ENCODE measurements at places on chromosomes 7 and 10. TPM values are rescaled to one million over a fixed set of nuclear protein-coding genes. Genes with fewer than 3 reads are reported as not detected.

DNA sequence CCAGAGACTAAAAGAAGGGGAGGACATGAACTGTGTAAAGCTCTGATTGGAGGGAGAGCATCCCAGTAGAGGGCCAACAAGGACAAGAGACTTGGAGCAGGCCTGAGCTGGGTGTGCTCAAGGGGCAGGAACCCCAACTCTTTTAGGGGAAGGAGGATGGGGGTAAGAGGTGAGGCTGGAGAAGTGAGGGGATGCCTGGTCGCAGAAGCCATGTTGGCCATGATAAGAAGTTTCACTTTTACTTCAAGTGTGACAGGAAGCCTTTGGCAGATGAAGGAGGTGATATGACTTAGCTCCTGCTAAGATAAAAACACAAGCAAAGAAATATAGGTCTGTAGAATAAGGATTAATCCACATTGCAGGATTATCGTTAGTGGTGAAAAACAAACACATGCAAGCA, 208.3 kb downstream of the JAZF1 start:
- H3K36me3 ChIP-seq = peaks cover 10% of the 10 kb centered on the region
- H3K4me1 ChIP-seq = peaks cover 19% of the 10 kb centered on the region
- H3K27me3 ChIP-seq = no peaks in the 10 kb centered on the region
- no peak for DNase-seq
- H3K27ac ChIP-seq = peak overlapping the region; percentile 81

DNA sequence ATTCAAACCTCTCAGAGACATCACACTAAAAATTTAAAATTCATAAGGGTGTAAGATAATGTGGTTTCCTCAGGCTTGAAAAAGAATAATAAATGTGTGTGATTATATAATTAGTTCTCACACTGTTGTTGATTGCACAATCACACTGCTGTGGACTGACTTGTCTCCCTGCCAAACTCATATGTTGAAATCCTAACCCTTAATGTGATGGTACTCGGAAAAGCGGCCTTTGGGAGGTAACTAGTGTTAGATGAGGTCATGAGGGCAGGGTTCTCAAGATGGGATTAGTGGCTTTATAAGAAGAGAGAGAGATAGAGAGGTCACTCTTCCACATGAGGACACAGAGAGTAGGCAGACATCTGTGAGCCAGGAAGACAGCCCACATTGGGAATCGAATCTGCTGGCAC, 128.5 kb upstream of the COL1A2 start:
- no peak overlapping the region for H3K4me3 ChIP-seq
- H3K4me1 ChIP-seq = no peaks in the 10 kb centered on the region
- H3K36me3 ChIP-seq = no peaks in the 10 kb centered on the region
- H3K27me3 ChIP-seq = peaks cover 8% of the 10 kb centered on the region

DNA sequence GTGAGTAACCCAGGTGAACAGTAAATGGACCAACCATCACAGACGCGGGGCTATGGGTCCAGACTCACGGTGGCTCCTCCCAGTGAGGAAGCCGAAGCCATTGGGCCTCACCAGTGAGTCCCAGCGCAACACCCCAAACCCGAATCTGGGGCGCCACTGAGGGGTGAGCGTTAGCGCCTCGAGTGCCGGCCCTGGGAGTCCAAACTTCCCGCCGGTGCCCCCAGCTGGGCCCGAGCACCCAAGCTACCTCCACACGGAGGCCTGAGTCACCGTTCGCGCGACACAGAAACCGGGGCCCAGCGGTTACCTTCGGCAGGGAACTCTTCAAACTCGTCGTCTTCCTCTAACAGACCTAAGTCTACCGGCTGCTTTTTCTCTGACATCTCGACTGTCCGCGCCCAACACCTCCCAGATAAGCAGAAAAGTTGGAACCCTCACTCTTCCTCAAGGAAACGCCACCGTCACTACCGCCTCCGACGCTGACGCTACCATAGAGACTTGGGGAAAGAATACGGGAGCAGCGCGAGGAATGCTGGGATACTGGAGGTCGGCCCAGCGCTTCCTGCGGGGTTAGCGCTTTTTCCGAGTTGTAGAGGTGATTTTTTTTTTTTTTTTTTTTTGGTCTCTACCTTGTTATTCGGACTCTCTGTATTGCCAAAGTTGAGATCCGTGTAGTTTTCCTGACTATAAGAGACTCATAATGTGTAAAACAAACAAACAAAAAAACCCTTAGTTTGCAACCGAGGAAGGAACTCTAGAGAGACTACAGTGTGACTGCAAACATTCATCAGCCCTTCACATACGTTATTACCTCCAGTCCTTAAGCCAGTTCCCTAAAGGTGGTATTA, at the start of gene SEM1:
Gene SEM1 (minus strand): TSS at position 466 of the 848 bp plus-strand sequence. CDS start 83 bp downstream, at position 383.
- H3K27me3 ChIP-seq = no peaks in the 10 kb centered on the region
- H3K27ac ChIP-seq = peak within 1 kb of the TSS; percentile 98
- H3K4me1 ChIP-seq = peaks cover 38% of the 10 kb centered on the region
- H3K36me3 ChIP-seq = peaks cover 14% of the 10 kb centered on the region
- DNase-seq = peak; percentile 35

DNA sequence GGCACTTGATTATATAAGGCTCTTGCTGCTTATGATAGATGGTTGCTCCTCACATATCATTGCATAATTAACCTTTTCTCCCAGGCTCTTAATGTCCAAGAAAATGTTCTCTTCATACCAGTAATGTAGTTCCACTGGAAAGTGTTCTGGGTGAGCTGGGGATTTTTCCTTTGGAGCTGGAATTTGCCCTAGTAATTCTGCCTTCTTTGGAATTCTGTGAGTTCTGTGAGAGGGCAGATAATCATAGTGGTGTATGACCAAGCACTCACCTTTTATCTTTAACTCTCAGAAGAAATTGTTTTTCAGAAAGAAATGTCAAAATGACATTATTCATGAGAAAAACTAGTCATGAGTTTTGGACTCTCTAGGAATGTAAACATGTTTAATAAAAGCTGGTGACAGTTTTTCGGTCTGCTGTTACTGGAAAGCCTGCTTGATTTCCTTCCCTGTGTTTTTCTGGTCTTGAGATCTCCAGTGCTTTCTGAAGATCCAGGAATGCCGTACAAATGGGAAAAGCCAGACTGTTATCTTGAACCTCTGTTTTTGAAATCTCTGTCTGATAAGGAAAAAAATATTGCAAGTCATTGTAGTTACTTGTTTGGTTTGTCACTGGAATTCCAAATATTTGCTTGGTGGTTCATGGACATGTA, 148.3 kb upstream of the PRPS1L1 start:
- peaks cover 2% of the 10 kb centered on the region for H3K4me1 ChIP-seq
- no peak overlapping the region for H3K4me3 ChIP-seq
- peaks cover 14% of the 10 kb centered on the region for H3K27me3 ChIP-seq
- H3K27ac ChIP-seq = no peak overlapping the region
- H3K36me3 ChIP-seq = no peaks in the 10 kb centered on the region

DNA sequence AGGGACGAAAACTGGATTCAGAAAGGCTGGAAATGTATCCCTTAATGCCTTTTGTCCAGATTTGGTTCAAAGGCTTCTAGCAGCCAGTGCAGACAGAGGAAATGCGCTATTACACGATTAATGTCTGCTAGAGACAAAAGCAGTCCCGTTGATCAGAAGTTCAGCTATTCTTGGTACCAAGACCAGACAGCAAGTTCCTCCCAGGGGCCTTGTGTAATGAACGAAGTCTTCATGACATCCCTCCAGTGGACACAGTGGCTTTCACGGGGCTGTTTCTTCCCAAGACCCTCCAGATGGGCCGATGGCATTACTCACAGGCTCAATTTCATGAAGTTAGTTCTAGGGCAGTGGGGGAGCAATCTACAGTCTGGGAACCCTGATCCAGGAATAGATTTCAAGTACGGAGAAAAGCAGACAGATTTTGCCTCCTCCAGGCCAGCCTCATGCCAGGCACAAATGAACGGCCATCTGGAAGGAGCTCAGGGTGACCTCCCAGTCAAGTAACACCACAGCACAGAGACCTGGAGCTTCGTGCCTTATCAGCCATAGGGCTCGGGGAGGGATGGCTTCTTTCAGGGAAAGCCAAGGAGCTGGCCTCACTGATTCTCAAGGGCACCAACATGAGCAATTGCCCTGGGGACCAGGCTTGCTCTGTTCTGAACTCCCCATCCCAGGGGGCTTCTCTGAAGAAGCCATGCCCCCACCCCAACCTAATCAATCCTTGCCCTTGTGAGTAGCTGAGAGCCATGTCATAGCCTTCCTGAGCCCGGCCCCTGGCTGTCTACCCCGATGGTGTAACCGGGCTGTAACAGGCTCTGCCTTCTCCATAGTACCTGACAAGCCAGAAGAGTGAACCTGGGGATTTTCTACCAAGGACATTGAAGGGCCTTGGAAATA, 101.1 kb downstream of the PRKAG2 start:
- H3K4me3 ChIP-seq = no peak overlapping the region
- no peak for DNase-seq
- no peaks in the 10 kb centered on the region for H3K36me3 ChIP-seq
- peak overlapping the region; percentile 43 for H3K27ac ChIP-seq

GRCh38 chr10:123270221-123270620, 116.0 kb downstream of the BUB3 start:
- DNase-seq = no peak
- peaks cover 6% of the 10 kb centered on the region for H3K4me1 ChIP-seq
- no peak overlapping the region for H3K4me3 ChIP-seq
- H3K27ac ChIP-seq = no peak overlapping the region

GRCh38 chr7:105760551-105761447, 115.6 kb downstream of the ATXN7L1 start:
- peaks cover 3% of the 10 kb centered on the region for H3K36me3 ChIP-seq
- H3K27me3 ChIP-seq = no peaks in the 10 kb centered on the region
- H3K4me3 ChIP-seq = peak overlapping the region; percentile 38
- DNase-seq = peak; percentile 14
- H3K27ac ChIP-seq = peak overlapping the region; percentile 34

DNA sequence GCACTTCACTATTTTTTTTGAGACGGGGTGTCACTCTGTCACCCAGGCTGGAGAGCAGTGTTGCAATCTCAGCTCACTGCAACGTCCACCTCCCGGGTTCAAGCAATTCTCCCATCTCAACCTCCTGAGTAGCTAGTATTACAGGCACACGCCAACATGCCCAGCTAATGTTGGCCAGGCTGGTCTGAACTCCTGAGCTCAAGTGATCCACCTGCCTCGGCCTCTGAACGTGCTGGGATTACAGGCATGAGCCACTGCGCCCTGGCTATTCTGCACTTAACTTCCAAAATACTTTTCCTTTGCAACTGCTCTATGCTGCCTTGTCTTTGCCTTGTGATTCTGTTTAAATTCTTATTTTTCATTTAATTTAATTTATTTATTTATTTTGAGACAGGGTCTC, 67.0 kb upstream of the ZNF479 start:
- H3K4me1 ChIP-seq = no peaks in the 10 kb centered on the region
- no peak overlapping the region for H3K27ac ChIP-seq
- H3K4me3 ChIP-seq = no peak overlapping the region
- no peak for DNase-seq
- no peaks in the 10 kb centered on the region for H3K27me3 ChIP-seq
- H3K36me3 ChIP-seq = no peaks in the 10 kb centered on the region

- no peaks in the 10 kb centered on the region for H3K27me3 ChIP-seq
- peaks cover 40% of the 10 kb centered on the region for H3K36me3 ChIP-seq
- peaks cover 10% of the 10 kb centered on the region for H3K4me1 ChIP-seq
- H3K4me3 ChIP-seq = no peak overlapping the region
- DNase-seq = no peak
- H3K27ac ChIP-seq = no peak overlapping the region
Observed at GRCh38 chr10:50345545-50345944, 94.2 kb upstream of the ASAH2 start.

- H3K4me3 ChIP-seq = no peak overlapping the region
- H3K36me3 ChIP-seq = no peaks in the 10 kb centered on the region
- DNase-seq = no peak
- peaks cover 6% of the 10 kb centered on the region for H3K27me3 ChIP-seq
Observed at GRCh38 chr10:113301342-113301984, 251.4 kb upstream of the HABP2 start.

DNA sequence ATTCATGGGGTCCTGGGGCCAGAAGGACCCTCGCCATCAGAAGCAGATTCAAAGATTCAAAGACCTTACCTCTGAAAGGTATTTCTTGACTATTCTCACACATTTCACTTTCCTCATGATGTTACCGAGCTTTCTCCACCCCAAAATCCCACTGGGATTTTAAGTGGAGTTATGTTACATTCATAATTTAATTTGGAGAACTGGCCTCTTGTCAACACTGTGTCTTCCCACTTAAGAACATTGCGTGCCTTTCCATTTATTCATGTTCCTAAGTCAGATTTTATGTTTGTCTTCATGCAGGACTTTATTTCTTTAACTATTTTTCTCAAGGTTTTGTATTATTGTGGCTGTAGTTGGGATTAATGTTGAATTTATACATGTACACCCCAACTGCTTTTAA, 123.5 kb upstream of the BMPER start:
- no peaks in the 10 kb centered on the region for H3K4me1 ChIP-seq
- H3K4me3 ChIP-seq = no peak overlapping the region
- no peaks in the 10 kb centered on the region for H3K36me3 ChIP-seq
- no peaks in the 10 kb centered on the region for H3K27me3 ChIP-seq
- H3K27ac ChIP-seq = no peak overlapping the region

DNA sequence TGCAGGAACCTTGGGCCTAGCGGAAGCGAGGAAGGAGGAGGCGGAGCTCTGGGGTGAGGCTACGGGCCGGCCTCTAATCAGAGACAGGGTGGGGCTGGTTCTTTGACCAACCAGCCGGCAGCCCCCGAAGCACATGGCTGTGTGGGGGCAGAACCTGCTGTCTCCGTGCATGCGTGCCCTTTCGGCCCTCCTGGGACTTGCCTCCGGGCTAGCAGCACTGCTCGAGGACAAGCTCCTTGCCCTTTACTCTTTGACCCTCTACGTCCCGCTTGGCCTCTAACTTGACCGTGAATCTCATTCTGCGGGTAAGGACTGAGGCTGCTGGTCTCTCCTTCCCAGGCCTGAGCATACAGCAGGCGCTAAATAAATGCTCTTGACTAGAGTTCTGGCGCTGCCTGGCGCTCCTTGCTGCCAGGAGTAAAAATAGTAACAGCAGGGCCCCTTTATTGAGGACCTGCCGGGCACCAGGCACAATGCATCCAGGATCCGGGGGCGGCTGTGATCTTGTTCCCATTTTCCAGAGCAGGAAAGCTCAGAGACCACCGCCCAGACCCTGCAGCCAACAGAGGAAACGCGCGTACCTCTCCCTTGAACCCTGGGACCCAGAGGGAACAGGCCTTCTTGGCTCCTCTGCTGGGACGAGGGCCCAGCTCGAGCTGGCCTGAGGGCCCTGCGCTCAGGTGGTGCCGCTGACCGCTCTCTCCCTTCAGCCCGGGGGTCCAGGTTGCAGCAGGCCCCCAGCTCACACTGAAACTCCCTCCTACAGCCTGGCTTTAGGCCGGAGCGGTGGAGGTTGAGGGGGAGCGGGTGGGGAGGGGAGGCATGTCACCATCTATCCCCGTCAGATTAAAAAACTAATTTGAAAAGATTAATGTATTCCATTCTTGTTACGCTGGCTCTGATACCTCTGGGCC, 2.7 kb upstream of the COMTD1 start:
- H3K4me3 ChIP-seq = no peak overlapping the region
- no peak for DNase-seq
- H3K27me3 ChIP-seq = no peaks in the 10 kb centered on the region
- no peaks in the 10 kb centered on the region for H3K36me3 ChIP-seq
- H3K27ac ChIP-seq = no peak overlapping the region

Gene ENTPD1
- 1.6 TPM for total RNA-seq

Gene COL28A1
- total RNA-seq = 0.33 TPM

Gene HDAC9
- total RNA-seq = 2.0 TPM

Gene CCDC136
- 16.5 TPM for total RNA-seq

Gene LRRC4
- not detected for total RNA-seq

Gene TMEM243
- total RNA-seq = 136 TPM

Gene CRHR2
- total RNA-seq = not detected

Data from naive thymus-derived CD8-positive, alpha-beta T cell (primary cell).